Liver (tissue), 10 donors: ENCODE measurements at places on chromosomes 7 and 10. TPM values are rescaled to one million over a fixed set of nuclear protein-coding genes. Genes with fewer than 3 reads are reported as not detected.

Gene PNLIP
- not detected for total RNA-seq

Gene GAD2
- not detected for total RNA-seq

Gene ATOH7
- total RNA-seq, result not detected

Gene CDHR1
- 0.51 TPM for total RNA-seq

Gene FOXI2
- total RNA-seq, result not detected

GRCh38 chr7:97064972-97065587, 40.4 kb upstream of the DLX5 start:
- no peak for DNase-seq

- DNase-seq, result no peak
Observed at GRCh38 chr7:27846388-27846787, 106.4 kb downstream of the TAX1BP1 start.

- DNase-seq, result no peak
Observed at GRCh38 chr10:62433901-62434300, 59.7 kb downstream of the ZNF365 start.

GRCh38 chr7:48084727-48085432, 4.2 kb upstream of the UPP1 start:
- no peak for DNase-seq

DNA sequence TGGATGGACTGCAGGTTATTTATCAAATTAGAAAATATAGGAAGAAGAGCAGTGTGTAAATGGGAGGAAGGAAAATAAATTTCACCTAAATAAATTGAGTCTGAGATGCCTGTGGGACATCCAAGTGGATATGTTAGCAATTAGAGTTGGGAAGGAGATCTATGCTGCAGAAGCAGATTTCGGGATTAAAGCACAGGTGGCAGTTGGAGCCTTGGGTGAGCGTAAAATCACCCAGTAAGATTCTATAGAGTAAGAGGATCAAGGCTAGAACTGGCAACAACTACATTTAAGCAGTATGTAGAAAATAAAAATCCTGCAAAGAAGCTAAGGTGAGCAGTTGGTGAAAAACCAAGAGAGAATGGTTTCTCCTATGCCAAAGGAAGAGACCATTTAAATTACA, 8.4 kb downstream of the TRIM4 start:
- no peak for DNase-seq

GRCh38 chr7:43117095-43117494, 4.6 kb downstream of the HECW1 start:
- DNase-seq, result no peak

DNA sequence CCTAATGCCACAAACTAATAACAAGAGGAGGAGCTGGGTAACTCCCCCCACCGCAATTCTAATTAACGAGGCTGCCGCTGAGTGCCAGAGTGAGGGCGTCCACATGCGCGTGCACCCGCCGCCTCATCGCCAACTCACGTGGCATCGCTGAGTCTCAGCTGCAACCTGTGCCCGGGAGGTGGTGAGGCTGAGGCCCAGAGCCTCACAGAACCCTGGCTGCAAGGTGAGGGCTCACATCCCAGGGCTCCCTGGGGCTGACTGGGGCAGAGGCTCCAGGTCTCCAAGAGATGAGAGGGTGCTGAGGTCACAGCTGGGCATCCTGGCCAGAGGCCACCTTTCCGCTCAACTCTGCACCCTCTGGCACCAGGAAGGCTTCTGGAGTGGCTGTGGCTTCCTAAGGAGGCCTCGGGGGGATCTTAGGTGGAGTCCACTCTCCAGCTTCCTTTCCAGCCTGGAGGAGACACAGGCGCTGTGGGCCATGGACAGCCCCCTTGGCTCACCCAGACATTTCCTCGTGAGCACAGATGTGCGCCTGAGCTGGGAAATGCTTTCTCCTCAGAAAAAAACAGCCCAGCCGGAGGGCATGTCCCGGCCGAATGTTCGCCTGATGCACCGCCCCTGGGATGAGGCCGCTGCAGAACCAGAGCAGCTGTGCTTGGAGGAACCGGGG, 242.6 kb downstream of the MAD1L1 start:
- no peak for DNase-seq

DNA sequence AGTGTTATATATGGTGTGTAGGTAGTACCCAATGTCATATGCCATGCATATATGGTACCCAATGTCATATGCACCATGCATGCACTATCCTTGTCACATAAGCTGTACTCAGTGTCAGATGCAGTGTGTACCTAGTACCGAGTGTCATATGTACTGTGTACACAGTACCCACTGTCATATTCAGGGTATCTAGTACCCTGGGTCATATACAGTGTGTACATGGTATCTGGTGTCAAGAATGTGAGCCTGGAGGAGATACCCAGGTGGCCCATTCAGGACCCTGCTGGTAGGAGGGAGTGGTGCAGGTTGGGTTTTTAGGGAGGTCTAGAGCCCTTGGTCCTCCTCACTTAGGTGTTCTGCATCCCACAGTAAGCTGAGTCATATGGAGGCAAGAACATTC, 1.8 kb downstream of the ZMYND11 start:
- DNase-seq, result no peak

GRCh38 chr7:43362652-43363034, 220.3 kb upstream of the STK17A start:
- DNase-seq, result no peak

GRCh38 chr10:125160856-125161706, 718 bp upstream of the CTBP2 start:
- DNase-seq, result peak; percentile 61

DNA sequence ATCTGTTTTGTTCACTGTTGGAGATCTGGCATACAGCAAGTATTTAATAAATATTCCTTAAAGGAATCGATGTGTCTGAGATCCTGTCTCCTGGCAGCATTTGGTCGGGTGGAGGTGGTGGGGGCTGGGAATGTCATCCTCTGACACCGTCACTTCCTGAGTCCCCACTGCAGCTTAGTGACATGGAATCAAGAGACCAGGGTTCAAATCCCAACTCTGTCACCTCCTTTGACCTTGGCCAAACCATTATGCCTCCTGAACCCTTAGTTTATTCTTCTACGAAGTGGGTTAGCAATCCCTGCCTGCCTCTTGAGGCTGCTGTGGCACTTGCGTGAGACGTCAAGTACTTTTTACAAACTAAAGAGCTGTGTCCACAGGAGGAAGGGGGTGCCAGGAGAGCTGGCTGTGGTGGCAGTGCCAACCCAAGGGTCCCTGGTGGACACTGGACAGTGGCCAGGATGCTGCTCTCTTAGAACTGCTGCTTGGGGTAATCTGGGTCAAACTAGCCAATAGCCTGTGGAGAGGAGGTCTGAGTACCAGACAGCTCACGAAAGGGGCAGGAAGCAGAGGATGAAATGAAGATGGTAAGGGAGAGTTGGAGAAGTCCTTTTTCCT, 8.0 kb upstream of the ZMIZ1 start:
- DNase-seq, result no peak

- DNase-seq, result no peak
Observed at GRCh38 chr10:74189999-74190421, 39.0 kb downstream of the ADK start.
